Neural crest cell (in vitro differentiated cells): ENCODE measurements at places on chromosomes 12 and 14.

DNA sequence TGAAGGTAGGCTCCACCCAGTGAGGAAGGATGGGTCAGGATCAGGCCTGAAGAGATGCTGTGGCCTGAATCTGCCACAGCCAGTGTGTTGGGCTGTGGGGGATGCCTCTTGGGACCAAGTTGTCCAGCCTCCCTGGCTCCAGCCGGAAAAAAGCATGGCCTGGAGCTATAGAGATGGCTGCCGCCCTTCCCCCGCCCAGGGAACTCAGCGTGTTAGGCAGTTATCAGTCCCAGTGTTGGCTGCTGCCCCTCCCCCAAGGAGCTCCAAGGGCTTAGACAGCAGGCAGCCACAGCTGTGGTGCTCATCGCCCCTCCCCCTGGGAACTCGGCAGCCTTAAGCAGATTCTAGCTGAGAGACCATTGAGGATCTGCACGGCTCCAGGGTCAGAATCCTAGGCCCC, 158.0 kb downstream of the CAPZA3 start:
- peak; percentile 57 for DNase-seq

GRCh38 chr14:68666236-68666635, 126.6 kb downstream of the ZFP36L1 start:
- no peak for DNase-seq

DNA sequence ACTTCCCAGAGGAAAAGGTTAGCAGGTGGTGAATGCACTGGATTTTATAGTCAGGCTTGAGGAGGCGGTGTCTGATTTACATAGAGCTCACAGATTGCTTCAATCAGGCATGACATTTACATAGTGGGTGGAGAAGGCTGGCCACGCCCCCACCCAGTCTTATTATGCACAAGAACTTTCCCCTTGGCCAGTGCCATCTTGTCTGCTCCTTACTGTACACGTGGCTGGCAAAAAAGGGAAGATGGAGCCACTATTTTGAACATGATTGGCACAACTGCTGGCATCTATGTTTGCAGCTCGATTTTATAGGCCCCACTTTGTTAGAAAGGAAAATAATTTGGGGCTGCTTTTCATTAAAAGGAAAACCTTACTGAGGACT, 10.9 kb upstream of the LGMN start:
- DNase-seq: no peak

GRCh38 chr12:60803147-60803546, 1207.3 kb downstream of the SLC16A7 start:
- no peak for DNase-seq

DNA sequence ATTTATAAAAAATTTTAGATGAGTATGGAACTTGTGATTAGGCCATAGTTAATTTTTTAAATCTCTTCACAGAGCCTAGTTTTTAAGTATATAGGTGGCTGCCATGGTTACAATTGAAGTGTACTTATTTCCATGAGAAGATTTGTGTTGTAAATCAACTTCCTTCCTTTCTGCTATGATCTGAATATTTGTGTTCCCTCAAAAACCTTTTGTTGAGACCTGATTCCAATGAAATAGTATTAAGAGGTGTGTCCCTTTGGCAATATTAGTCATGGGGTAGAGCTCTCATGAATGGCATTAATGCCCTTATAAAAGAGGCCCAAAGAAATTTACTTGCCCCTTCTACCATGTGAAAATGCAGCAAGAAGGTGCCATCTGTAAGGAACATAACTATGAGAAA, 28.8 kb downstream of the ETNK1 start:
- DNase-seq: no peak

DNA sequence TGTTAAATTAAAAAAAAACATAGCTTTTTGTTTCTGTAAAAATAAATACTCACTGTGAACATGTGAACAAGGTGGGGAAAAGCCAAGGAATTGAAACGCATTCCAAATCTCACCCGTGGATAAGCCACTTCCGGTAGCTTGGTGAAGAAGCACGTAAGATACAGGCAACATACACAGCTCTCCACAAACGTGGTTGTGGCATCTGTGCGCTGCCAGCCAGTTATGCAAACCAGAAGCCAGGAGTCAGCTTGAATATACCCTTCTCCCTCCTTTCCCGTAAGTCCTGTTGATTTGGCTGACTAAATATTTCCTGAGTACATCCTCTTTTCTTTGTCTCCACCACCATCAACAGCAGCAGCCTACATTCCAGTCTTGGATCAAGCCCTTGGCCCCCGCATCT, 486.2 kb downstream of the VRK1 start:
- DNase-seq: no peak

DNA sequence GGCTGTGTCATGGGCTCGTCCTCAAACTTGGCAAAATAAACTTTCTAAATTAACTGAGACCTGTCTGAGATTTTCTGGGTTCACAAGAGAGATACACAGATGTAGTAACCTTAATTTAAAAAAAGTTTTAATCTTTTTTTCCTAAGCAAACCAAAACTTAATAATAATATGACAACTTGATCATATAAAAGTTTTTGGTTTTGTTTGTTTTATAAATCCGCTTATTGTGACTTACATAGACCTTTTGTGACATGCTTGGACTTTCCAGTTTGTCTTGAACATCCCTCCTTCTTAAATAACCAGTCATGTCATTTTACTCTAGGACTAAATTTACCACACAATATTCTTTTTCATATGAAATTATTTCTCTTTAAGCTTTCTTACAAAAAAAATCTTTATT, 8.5 kb downstream of the RDH12 start:
- no peak for DNase-seq
